ENCODE measurements at places on chromosomes 6 and 20.
A peak's percentile ranks its signal among the peaks of the same experiment; 100 is the strongest.

DNA sequence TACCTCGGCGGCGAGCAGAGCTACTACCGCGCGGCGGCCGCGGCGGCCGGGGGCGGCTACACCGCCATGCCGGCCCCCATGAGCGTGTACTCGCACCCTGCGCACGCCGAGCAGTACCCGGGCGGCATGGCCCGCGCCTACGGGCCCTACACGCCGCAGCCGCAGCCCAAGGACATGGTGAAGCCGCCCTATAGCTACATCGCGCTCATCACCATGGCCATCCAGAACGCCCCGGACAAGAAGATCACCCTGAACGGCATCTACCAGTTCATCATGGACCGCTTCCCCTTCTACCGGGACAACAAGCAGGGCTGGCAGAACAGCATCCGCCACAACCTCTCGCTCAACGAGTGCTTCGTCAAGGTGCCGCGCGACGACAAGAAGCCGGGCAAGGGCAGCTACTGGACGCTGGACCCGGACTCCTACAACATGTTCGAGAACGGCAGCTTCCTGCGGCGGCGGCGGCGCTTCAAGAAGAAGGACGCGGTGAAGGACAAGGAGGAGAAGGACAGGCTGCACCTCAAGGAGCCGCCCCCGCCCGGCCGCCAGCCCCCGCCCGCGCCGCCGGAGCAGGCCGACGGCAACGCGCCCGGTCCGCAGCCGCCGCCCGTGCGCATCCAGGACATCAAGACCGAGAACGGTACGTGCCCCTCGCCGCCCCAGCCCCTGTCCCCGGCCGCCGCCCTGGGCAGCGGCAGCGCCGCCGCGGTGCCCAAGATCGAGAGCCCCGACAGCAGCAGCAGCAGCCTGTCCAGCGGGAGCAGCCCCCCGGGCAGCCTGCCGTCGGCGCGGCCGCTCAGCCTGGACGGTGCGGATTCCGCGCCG lies 994 bp downstream of the FOXC1 start:
- DNase-seq: no peak

- DNase-seq: no peak
Observed at GRCh38 chr6:67825201-67825895, 809.7 kb upstream of the ADGRB3 start.

- no peak for DNase-seq
Observed at GRCh38 chr20:2692036-2692885, at the start of gene EBF4. Gene EBF4, plus strand, starts transcription at chr20:2692780. Its CDS starts 866 bp downstream, at chr20:2693646.

DNA sequence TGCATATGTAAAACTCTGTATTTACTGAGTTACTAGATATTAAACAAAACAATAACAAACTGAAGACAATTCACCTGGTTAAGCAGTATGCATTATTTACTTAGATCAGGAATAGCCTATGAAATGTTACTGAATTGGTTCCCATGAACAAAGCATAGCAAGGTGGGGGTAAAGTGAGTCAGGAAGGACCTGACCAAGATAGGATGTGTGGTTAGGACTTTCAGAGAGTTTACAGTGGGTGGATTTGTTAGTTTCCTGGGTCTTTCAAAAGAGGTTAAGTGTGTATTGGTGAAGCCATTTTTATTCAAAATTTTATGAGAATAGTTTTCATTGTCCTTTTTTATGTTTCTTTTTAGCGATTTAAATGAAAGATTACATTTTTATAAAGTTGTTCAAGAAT lies 32.9 kb downstream of the TBPL1 start:
- no peak for DNase-seq

- no peak for DNase-seq
Observed at GRCh38 chr6:169640351-169640852, 61.4 kb downstream of the WDR27 start.

DNA sequence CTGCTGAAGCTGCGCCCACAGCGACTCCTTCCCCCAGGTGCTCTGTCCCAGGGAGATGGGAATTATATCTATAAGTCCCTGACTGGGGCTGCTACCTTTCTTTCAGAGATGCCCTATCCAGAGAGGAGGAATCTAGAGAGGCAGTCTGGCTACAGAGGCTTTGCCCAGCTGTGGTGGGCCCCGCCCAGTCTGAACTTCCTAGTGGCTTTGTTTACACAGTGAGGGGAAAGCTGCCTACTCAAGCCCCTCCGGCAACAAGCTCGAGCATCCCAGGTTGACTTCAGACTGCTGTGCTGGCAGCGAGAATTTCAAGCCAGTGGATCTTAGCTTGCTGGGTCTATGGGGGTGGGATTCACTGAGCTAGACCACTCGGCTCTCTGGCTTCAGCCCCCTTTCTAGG lies 152.5 kb upstream of the MAP3K7 start:
- no peak for DNase-seq

GRCh38 chr6:151103266-151103665 lies 136.5 kb upstream of the AKAP12 start:
- DNase-seq: no peak

DNA sequence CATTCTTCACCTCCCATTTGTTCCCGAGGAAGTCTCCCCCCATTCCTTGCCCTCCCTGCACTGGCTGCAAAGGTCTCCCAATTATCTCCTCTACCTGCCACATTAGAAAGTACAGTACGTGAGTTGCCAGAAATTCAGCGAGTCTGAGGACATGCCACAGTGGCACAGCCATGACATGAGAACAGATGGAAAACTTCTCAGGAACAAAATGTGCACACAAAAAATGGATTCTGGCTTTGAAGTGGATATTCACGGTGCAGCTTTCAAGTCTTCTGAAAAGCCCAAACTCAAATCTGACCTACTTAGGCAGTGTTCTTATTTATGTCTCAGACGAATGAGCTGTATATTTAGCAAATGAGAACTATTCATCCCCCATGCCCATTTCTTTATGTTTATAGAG lies 269.1 kb upstream of the ARID1B start:
- no peak for DNase-seq

DNA sequence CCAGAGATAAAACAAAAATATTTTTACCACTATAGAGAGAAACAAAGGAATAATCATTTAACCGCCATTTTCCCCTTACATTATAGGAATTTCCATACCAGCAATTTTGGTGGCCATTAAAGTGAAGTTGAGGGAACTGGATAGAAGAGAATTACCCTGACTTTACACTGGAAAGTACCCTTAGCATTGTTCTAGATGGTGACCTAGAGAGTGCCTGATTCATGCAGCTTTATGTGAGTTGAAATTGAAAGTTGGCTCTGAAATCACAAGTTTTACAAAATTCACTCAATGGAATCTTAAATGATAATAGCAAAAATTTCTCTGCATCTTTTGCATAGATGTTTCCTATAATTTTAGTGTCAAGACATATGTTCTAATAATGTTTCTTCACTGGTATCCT lies 55.7 kb upstream of the PREP start:
- DNase-seq: no peak

DNA sequence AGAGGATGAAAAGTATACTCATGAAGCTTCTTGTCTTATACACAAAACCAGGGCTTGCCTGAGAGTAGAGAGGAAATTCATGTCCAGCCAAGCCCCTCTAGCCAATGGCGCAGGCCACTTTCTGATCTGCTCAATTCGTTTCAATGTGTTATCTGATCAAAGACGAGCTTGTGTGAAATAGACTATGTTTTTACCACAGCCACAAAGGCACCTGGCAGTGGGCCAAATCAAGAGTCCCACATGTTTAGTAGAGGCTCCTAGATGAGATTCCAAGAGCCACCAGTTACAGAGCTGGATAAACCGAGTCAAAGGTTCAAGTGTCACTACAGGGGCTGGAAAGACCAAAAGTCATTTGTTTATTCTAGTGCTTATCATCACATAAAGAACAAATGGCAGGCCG lies 34.9 kb downstream of the GPLD1 start:
- no peak for DNase-seq

DNA sequence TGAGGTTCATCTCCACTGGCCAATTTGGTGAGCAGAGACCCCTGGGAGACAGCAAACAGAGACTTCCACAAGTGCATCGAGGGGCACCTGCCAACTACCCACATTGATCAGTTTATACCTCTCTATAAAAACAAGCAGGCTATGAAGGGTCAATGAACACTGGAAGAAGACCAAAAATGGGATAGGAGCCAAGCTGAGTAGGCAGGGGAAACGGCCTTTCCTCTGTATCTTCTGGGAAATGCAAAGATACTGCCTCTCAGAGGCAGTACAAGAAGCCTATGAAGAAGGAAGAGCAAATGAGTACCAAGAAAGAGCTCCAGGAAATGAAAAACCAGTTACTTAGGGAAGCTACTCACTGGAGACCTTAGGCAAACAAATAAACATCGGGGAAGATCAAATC lies 247.7 kb downstream of the GMDS start:
- DNase-seq: no peak

DNA sequence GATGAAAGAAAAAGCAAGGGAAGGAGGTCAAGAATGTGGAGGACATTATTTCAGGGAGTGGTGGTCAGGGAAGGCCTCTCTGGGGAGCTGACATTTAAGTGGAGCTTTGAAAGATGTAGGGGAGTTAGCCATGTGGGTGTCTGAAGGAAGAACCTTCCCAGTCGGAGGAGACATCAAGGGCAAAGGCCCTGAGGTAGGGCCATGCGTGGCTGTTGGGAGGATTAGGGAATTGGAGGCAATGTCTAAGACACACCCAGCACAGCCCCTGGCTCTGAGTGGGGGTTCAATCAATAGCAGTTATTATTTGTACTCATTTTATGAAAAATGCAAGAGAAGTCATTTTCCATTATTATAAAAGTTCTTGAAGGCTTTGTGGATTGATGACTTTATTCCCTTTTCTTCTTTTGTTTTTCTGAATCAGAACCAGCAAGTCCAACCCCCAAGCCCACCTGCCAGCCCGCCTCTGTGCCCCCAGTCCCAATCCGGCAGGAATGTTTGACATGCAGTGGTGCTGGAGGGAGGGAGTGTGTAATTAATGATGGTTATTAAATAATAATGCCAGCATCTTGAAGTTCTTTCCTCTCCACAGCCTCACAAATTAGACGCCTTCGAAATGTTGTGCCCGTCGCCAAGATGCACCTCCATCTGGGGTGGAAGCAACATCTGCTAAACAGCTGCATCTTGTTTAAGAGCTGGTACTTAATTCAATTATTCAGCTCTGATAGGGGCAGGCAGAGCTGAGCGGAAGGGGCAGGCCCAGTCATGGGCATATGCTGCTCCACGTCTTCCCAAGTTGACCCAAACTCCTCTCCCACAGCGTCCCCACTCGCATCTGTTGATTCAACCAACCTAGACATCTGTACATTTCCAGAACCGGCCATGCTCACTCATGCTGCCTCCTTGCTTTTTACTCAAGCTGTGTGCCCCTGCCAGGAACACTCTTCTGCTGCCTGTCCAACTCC lies 81.3 kb upstream of the SIRPA start:
- no peak for DNase-seq

DNA sequence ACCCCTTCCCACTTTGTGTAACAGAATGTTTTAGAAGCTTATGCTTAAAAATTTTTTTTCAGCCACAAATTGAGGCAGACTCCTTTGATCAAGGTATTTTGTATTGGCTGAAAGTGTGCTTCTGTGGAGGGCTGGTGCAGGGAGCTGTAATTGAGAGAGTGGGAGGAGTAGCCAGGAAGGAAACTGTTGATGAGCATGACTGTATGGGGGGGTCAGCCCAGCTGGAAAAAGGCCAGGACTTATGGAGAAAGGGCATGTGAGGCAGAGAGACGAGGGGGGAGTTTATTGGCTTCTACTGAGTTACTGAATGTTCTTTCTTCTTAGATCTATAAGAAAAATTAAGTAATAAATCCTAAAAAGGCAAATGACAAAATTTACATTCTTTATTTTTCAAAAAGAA lies 13.4 kb downstream of the RFPL4B start:
- DNase-seq: no peak

DNA sequence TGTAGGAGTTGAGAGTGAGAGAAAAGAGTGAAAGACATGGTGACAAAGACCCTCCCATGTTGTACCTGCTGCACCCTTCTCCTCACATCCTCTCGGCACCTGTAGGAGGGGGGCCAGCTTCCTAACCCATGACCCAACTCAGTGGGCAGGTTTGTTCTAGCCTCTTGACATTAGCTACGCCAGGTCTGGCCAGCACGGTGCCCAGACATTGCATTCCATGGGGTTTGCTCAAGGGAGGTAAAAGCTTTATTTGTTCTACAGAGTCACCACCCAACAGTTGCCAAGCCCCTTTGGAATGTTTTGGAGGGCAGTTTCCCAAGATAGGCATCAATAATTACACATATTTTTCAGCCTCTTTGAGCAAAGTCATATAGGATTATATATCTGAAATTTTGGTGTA lies 22.7 kb upstream of the TGM6 start:
- DNase-seq: no peak

- peak; percentile 43 for DNase-seq
Observed at GRCh38 chr6:154403788-154404187, 47.2 kb upstream of the IPCEF1 start.

GRCh38 chr6:169845426-169846285 lies 94.2 kb downstream of the ERMARD start:
- no peak for DNase-seq

- DNase-seq: no peak
Observed at GRCh38 chr20:6767536-6768227, at the start of gene BMP2. Gene BMP2, plus strand, starts transcription at chr20:6767686. Its CDS starts 2,441 bp downstream, at chr20:6770127.

- no peak for DNase-seq
Observed at GRCh38 chr20:24079661-24080412, 91.3 kb upstream of the GGTLC1 start.

GRCh38 chr20:46260480-46260879 lies 47.8 kb downstream of the CDH22 start:
- no peak for DNase-seq

DNA sequence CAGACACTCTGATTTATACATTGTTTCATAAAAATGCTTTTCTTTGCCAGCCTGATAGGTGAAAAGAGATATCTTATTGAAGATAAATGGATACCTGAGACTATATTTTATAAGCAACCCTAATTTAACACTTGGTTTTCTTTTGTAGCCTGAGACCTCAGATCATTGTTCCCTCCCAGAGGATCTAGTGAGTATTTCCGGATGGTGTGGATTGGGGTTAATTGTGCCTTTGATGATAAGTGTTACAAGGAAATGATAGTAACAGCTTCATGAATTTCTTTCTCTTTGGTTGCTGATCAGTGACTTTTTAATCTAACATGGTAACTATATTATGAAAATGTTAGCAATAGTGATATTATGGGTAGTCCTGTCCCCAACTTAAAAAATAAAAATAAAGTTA lies 30.4 kb downstream of the KDM1B start:
- DNase-seq: no peak

- DNase-seq: peak; percentile 19
Observed at GRCh38 chr6:89145091-89145955, 532 bp upstream of the PM20D2 start.

- no peak for DNase-seq
Observed at GRCh38 chr6:69584536-69584912, 212.3 kb downstream of the LMBRD1 start.

- no peak for DNase-seq
Observed at GRCh38 chr20:53226826-53227225, 254.7 kb downstream of the TSHZ2 start.

GRCh38 chr20:16612706-16613105 lies 39.5 kb upstream of the KIF16B start:
- no peak for DNase-seq

- no peak for DNase-seq
Observed at GRCh38 chr6:170003027-170003426, 251.6 kb downstream of the ERMARD start.

GRCh38 chr6:139531148-139532115 lies 157.0 kb upstream of the CITED2 start:
- DNase-seq: no peak

- DNase-seq: no peak
Observed at GRCh38 chr6:143544011-143544696, 32.6 kb upstream of the FUCA2 start.

- no peak for DNase-seq
Observed at GRCh38 chr6:138957484-138957883, 30.6 kb downstream of the REPS1 start.

All from HFF-Myc (cell line).